Stimulated activated CD4-positive, alpha-beta T cell treated with anti-CD3 and anti-CD28 coated beads, Interleukin-12 subunit alpha, Interleukin-12 subunit beta, amount 100 ng/mL, for 4 hours (primary cell): ENCODE measurements at places on chromosomes 3 and 15.

DNA sequence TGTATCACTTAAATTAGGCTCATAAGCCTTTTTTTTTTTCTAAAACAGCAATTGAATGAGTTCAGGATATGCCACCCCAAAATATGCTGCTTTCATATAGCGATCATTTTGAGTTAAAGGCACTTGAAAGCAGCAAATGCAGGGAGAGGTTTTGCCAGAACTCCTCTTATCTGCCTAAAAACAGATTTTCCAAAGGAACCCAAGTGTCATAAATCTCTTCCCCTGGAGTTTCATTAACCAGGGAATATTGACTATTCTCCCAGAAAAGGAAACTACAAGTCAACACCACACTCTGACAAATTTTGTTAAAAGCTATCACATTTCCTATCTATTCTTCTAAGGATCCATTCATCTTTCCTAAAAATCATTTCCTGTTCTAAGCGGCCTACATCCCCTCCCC is 11.3 kb downstream of the DNAAF4 start:
- no peak for DNase-seq

GRCh38 chr3:5729852-5730251 is 542.3 kb downstream of the EDEM1 start:
- no peak for DNase-seq

DNA sequence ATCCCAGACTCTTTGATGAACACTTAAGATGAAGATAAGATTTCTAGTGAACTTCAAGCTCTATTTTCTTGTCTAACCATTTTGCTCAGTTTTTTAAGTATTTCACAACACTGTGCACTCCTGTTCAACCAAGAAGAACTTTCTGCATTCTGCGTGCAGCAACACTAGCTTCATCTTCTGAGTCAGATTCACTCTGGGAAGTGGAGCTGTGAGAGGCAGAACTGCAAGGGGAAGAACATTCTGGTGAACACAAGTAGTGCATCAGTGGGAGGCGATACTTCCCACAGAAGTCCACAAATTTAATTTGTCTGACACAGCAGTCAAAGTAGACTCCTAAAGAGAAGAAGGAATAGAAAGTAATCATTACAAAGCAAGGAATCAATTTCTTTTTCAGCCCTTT is 18.1 kb downstream of the LRRC58 start:
- no peak for DNase-seq

DNA sequence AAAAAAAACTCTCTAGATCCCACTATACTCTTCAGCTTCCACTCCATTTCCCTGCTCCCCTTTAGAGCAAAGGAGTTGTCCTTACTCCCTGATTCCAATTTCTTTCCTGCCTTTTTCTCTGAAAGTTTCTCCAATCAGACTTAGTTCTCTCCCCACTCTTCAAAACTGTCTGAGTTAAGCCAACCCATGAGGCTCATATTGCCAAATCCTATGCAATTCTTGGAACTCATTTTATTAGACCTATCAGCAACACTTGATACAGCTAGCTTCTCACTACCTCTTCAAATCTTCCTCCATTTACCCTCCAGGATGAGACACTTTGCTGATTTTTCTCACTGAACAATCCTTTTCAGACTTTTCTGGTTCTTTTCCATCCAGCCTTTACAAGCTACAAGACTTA is 233.1 kb downstream of the THRB start:
- DNase-seq, result no peak

DNA sequence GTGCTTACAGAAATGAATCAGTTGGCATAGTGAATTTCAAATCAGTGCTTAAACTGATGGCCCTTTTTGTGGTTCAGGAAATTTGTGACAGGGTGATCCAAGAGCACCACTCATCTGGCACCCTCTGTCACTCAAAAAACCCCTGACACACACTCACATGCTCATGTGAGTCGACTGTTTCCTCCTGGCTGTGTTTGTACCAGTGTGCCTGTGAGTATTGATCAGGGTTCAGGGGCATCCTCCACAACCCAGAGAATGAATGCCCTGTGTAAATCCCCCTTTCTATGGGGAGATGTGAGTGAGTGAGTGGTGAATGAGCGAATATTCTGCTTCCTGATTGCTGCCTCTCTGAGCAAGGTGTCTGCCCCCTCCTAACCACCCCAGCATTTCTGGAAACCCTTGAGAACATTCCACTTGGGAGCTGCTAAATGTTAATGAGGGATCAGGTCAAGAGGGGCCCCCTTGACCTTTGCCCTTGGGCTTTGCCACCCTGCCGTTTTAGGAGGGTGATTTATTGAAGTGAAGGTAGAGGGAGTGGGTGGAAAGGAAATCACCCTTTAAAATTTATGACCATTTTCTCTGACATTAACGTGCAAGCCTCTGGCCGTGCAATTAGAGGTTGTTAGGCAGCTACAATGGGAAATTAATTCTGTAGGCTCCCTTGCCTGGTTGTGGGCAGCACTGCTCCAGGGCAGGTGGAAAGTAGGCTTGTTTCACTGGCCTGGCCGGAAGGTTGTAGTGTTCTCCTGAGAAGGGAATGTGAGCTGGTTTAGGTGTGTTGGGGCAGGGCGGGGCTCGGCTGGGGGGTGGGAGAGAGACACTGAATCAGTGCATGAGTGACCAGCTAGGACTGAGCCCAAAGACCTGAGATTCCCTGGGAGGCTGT is 87.2 kb downstream of the SLCO3A1 start:
- DNase-seq, result no peak

DNA sequence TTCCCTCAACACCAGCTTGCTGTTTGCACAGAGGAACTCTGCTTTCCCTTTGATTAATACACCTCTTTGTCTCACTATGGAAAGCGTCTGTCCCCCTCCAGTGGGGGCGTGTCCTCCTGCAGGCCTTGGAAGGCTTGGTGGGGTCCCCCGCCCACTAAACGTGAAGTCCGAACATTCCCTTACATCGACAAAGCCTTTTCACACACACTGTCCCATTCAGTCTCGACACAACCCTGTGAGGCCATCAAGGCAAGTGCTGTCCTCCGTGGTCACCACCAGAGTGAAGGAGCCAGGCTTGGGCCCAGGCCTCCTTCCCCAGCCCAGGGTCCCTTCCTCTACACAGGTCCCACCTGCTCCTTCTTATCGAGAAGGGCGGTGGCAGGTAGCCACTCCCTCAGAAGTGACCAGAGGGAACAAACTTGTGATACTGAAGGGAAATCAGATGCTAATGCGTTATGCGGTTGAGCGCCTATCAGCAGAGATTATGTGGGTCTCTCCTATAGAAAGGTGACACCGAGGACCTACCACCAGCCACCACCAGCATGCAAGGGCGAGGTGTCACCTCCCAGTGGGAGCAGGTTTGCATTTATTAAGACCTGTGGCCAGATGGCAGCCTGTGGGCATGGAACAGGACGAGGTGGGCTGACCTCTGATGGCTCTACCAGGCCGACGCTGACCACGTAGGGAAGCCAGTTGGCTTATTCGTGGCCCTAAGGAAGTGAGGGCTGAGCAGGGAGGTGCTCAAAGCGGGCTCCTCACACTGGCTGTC is 6.6 kb downstream of the NRROS start:
- no peak for DNase-seq

DNA sequence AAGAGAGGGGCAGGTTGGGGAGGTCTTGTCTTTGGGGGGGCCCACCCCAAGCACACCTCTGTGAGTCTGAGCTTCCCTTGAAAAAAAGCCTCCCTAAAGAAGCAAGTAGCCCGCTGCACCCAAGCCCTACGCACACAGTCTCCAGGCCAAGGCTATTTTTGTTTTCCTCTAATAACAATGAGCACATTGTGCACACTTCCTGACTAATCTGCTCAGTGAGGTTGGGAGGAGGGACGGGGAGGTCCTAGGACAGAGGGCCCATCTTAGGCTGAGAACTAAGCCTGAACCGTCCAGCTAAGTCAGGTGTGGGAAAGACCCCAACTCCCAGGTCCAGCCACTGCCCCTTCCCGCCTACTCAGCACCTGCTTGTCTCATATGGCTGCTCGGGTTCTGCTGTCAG is 87.2 kb downstream of the HMG20A start:
- DNase-seq, result no peak

- no peak for DNase-seq
Observed at GRCh38 chr3:66220066-66220465, 735 bp upstream of the SLC25A26 start.

DNA sequence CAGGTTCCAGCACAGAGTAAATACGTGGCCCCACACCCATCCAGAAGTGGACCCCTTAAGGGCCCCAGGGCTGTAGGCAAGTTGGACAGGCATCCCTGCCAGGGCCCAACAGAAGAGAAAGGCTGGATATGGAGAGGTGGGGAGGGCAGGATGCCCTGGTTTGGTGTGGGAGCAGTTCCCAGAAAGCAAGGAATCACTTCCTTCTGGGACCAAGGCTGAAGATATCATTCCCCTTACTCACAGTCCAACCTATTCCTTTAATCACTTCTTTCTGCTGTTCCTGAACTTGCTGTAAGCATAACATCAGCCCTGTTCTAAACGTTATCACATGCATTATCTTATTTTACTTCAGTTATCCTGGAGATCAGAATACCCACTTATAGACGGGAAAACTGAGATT is 6.1 kb upstream of the MESP2 start:
- no peak for DNase-seq

GRCh38 chr15:96153929-96154328 is 176.6 kb upstream of the NR2F2 start:
- DNase-seq, result no peak

DNA sequence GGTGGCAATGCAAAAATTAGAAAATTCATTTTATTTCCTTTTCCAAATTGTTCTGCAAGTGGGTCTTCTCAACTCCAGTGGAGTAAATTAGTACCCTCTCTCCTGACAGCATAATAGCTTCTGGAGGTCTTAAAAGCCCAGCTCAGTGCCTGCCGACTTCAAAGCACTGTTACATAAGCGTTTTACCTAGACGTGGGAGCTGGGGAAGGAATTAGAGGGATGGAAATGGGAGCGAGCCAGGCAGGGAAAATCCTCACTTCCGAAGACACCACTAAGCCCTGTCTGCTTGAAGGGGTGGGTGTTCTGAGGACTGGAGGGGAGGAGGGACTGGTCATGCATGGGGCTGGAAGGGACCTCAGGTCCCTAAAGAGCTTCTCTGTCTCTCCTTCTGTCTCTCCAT is 77.2 kb upstream of the SLC6A1 start:
- DNase-seq, result no peak

DNA sequence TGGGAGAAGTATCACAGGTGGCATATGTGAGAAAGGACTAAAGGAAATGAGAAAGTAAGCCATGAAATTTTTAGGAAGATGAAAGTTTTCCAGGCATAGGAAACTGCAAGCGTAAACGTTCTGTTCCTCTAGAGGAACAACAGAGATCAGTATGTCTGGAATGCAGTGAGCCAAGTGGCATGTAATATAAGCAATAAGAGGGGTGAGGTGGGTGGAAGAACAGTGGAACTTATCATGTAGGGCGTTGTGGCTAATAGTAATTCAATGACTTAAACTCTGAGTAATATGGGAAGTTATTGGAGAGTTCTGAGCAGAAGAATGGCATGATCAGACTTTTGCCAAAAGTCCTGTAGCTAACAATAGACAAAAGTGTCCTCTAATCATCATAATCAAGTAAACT is 902.9 kb downstream of the EPHA3 start:
- no peak for DNase-seq

DNA sequence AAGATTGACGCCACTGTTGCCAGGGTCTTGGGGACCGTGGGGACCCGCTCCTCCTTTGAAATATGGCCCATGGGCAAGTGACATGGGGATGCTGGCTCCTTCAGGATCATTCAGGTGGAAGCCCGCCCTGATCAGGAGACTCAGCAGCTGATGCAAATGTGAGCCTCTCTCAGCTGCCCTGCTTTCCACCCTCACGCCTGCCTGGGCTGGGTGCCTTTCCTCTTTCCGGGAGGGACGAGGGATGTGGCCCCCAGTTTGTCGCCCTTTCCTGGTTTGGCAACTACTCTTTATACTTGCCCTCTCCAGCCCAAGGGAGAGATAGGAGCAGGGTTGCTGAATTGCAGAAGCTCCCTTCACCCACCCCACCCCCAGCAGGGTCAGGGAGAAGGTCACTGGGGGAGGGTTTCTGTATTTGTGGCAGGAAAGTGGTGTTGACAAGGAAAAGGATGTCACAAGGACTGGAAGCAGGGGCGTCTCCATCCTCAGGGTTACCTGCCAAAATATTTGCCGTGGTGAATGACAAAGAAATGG is 21.8 kb downstream of the DNASE1L3 start:
- DNase-seq, result no peak

- DNase-seq, result no peak
Observed at GRCh38 chr15:77851691-77852090, 219.0 kb upstream of the LINGO1 start.

DNA sequence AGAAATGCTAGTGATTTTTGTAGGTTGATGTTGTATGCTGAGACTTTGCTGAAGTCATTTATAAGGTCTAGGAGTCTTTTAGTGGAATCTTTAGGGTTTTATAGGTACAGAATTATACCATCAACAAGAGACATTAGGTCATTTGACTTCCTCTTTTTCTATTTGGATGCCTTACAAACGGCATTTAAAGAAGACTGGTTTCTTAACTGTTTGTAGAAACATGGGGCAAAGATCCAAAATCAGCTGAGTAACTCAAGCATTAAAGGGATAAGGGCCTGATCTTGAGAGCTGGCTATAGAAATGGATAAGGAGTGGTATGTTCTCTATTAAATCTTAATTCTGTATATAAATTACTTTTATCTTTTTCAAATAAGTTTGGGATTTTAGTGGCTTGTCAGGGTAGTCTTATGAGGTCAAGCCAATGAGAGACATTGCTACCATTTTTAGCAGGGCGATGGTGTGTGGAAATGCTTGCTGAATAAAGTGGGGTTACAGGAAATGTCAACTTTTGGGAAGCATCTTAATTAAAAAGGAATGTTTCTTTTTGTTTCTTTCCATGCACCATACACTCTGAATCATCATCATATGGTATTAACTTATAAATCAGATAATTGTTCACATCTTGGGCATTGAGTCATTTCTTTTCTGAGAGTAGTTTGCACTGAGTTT is 197.7 kb upstream of the GBE1 start:
- DNase-seq, result no peak

GRCh38 chr3:14405360-14406238 is 3.2 kb downstream of the SLC6A6 start:
- no peak for DNase-seq
